ENCODE measurements at places on chromosomes 16 and 17.

GRCh38 chr17:12409082-12409481 lies 256.6 kb upstream of the MYOCD start:
- DNase-seq = no peak

- no peak for DNase-seq
These were observed 394.6 kb upstream of the MON1B start for GRCh38 chr16:76796416-76796815.

DNA sequence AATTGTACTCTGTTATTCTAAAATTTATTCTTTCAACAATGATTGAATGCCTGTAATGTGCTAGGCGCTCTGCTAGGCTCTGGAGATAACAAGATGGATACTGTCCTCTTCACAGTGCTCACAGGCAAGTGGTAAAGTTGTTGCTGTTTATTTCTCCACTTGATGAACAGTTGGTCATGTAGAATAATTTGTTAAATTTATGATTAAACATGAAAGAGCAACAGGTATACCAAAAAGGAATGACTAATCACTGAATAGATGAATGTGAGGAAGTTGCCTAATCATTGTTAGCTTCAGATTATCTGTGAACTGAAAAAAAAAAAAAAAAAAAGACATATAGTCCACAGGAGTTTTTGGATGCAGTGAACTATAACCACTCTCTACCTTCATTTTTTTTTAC lies 62.3 kb downstream of the NFATC3 start:
- DNase-seq = no peak

GRCh38 chr16:31157136-31157535 lies 7.3 kb upstream of the PRSS36 start:
- no peak for DNase-seq

- no peak for DNase-seq
These were observed 5.2 kb downstream of the ODAD4 start for GRCh38 chr17:41935641-41936040.

GRCh38 chr17:42181851-42182207 lies 887 bp upstream of the KCNH4 start:
- DNase-seq = no peak

- no peak for DNase-seq
These were observed 5.4 kb upstream of the DRC7 start for GRCh38 chr16:57688987-57689761.

- DNase-seq = no peak
These were observed 467 bp upstream of the GDE1 start for GRCh38 chr16:19522397-19522732.

DNA sequence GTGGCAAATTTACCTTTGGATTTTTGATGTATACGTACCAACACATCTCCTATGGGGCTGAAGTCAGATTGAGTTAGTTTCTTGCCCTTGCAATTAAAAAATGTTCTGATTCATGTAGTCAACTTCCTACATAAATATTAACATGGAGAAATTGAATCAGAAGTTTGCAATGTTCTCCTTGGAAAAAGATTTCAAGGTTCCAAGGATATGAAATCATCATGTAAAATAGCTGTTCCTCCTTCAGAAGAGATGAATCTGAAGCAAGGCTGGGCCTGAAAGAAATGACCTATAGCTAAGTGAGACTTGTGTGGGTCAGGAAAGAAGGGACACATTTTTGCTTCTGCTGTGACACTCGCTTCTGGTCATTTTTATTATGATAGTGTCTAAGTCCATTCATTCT lies 131.7 kb downstream of the RGS9 start:
- DNase-seq = no peak

DNA sequence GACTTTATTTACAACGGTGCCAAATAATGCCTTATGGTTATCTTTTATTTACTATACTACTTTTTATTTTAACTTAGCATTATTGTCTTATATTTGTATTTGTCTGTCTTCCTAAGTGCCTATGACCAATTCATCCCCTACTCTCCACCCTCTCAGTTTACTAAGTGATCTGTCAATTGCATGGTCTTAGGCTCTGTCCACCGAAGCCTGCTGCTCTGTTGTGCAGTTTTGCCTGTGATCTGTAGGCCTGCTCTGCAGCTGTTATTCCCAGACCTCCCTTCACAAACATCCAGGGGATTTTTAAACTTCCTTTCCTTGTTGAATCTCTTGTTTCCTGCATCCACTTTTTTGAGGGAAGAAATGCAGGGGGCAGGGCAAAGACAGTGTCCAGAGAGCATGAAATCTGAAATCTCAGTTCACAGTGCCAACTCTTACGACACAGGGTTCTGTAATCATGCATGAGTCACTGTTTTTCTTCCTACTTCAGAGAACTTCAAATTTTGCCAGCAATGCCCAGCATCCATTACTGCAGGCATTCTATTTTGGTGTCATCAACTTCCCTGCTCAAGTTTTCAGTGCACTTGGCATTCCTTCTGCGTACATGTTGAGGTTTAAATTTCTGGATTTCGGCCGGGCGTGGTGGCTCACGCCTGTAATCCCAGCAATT lies 11.4 kb downstream of the SLFN5 start:
- peak; percentile 65 for DNase-seq

DNA sequence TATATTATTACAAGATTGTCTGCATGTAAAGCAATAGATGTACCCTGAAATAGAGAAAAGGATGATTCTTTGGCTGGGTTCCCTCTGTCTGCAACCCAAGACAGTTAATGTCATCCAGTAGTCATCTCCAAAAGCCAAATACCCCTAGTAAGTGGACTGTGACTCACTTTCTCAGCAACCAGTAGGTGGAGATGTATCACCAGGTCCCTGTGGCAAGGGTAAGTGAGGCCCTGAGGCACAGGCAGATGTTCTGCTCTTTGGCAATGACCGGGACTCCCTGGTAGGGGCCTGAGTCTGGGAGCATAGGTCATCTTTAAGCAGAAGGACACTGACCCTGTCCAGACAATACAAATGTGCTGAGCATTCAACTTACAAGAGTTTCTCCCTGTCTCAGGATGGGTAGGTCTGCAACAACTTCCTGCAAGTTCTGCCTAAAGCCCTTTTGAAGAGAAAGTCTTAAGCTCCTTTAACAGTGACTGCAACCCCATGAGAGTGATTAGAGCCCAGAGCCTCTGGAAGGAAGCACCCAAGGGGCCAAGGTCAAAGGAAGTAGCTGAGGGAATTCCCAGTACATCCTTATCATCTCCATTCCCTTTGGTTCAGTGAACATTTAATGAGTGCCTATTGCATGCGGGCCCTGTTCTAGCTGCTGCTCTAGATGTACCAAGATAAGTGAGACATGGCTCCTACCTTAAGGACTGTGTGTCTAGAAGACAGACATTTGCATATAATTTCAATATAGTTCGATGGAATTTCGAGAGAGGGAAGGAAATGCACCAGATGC lies 31.9 kb downstream of the PMP22 start:
- peak; percentile 12 for DNase-seq

DNA sequence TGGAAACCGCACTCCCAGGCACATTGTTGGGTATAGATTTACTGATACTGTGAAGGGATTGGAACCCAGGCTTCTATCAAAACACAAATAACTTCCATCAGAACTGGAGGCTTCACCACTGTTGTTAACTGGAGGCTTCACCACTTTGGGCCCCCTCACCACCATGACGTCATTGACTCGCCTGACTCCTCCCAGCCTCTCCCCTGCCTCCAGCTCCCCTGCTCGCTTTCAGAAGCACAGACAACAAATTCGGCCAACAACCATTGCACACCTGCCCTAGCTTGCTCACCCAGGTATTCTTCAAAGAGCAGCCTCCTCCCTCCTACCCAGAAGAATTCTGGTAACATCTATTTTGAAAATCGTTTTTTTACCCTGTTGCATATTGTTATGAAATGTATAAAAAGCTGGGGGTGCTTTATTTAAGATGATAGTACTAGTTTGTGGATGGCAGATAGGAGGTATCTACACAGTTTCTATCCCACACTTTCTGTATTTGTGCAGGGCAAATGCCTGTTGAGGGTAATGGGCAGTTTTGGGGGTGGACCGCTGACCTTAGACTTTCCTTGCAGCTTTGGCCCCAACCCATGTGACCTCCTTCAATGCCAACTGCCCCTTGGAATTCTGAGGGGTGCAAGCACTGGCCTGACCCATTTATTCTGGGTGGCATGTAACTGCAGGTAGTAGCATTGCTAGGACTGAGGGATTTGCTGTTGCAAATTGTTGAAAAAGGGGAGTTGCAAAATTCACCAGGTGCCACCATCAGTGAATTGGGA lies 54.1 kb downstream of the HLF start:
- DNase-seq = no peak

Measured in kidney capillary endothelial cell (primary cell).